ENCODE measurements at places on chromosomes 16 and 17. TPM values are rescaled to one million over a fixed set of nuclear protein-coding genes. Genes with fewer than 3 reads are reported as not detected.

GRCh38 chr17:2704031-2704889, 7.3 kb downstream of the CLUH start:
- H3K4me3 ChIP-seq, result no peak overlapping the region
- DNase-seq, result no peak
- no peaks in the 10 kb centered on the region for H3K27me3 ChIP-seq
- peaks cover 6% of the 10 kb centered on the region for H3K4me1 ChIP-seq
- no peak overlapping the region for H3K27ac ChIP-seq

GRCh38 chr17:57955183-57955931, at the start of gene CUEDC1:
CUEDC1 (minus strand) TSS chr17:57955412; CDS start chr17:57885564, 69,848 bp downstream.
- peak within 1 kb of the TSS; percentile 83 for H3K4me3 ChIP-seq
- peak within 1 kb of the TSS; percentile 93 for H3K27ac ChIP-seq
- peak; percentile 75 for DNase-seq
- peaks cover 16% of the 10 kb centered on the region for H3K4me1 ChIP-seq
- H3K27me3 ChIP-seq, result peaks cover 29% of the 10 kb centered on the region
- H3K36me3 ChIP-seq, result no peaks in the 10 kb centered on the region

- DNase-seq, result no peak
- H3K36me3 ChIP-seq, result peaks cover 4% of the 10 kb centered on the region
- H3K4me1 ChIP-seq, result no peaks in the 10 kb centered on the region
- H3K27me3 ChIP-seq, result no peaks in the 10 kb centered on the region
- no peak overlapping the region for H3K27ac ChIP-seq
Measured at GRCh38 chr17:75914643-75915267, 10.1 kb upstream of the MRPL38 start.

The EME1 gene
- 10.1 TPM for total RNA-seq

The CCL7 gene
- total RNA-seq, result not detected

The ADAM11 gene
- 1.4 TPM for total RNA-seq

DNA sequence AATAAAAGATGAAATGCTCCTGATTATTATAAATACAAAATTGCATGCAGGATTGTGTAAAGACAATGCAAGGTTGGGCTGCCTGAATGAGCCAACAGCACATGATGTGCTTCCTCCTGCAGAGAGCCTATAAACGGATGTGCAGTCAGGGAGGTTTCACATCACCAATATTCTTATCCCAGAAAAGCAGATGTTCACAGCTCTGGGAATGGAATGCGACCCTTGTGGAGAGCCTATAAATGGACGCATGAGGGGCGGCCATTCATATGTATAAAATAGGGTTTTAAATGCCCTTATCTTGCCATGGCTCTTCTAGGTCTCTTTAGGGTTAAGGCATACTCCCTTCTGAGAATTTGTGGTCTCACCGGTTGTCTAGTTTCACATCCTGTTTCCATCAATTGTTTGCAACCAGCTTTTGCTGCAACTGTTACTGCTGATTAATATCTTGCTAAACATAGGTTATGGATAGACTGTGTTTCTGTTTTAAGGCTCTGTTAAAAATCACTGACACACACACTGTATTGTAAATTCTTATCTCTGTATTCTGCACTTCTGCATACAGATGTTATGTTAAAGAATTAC, 31.9 kb downstream of the SLFN11 start:
- no peak overlapping the region for H3K27ac ChIP-seq
- peaks cover 49% of the 10 kb centered on the region for H3K27me3 ChIP-seq
- H3K4me3 ChIP-seq, result no peak overlapping the region

The SNTB2 gene
- 40.9 TPM for total RNA-seq

The TNFRSF13B gene
- total RNA-seq, result not detected

DNA sequence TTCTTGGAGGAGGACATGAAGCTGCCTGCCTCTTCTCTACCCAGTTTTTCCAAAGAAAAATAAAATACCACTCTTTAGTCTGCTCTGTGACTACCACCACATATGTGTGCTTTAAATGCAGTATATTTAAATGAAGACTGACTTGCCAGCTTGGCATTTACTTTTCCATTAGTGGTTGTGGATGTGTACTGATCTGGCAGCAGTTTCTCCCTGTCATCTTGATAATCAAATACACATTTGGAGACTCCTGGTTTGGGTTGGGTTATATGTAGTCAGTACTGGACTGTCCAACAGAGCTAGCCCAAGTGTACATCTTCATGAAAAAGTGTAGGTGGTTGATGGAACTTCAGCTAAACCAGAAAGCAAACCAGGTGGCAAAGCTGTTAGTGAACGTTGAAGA, 19.9 kb downstream of the COX10 start:
- H3K36me3 ChIP-seq, result peaks cover 4% of the 10 kb centered on the region
- H3K27me3 ChIP-seq, result no peaks in the 10 kb centered on the region
- peaks cover 30% of the 10 kb centered on the region for H3K4me1 ChIP-seq
- H3K4me3 ChIP-seq, result no peak overlapping the region
- no peak for DNase-seq
- H3K27ac ChIP-seq, result no peak overlapping the region

GRCh38 chr17:37564252-37564651, 45.0 kb downstream of the SYNRG start:
- H3K27ac ChIP-seq, result no peak overlapping the region
- no peaks in the 10 kb centered on the region for H3K4me1 ChIP-seq
- no peak overlapping the region for H3K4me3 ChIP-seq
- peaks cover 47% of the 10 kb centered on the region for H3K36me3 ChIP-seq

DNA sequence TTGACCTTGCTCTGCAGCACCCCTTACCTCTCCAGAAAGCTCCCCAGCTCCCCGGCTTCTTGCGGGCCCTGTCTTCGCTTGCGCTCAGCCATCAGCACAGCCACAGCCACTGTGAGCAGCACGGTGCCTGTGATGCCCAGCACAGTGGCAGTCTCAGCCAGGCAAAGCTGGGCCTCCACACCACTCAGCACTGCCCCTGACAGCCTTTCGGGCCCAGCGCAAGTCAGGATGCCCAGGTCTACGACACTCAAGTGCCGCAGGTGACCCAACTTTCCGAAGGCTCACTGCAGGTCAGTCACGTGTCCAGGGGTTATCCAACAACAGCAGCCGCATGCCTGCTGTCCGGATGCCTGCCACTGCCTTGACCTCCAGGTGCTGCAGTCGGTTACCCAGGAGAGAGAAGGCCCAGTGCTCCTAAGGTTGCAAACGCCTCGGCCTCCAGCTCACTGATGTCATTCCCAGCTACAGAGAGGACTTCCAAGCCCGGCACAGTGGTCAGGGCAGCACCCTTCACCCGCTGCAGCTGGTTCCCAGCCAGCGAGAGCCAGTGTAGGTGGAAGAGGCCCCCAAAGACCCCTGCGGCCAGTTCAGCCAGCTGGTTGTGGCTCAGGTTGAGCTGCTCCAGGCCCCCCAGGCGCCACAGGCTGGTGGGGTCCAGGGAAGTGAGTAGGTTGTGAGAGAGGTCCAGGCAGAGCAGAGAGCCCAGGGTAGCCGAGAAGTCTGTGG, 8.9 kb upstream of the TMEM101 start:
- no peak for DNase-seq
- H3K4me1 ChIP-seq, result peaks cover 3% of the 10 kb centered on the region
- H3K27ac ChIP-seq, result no peak overlapping the region
- H3K27me3 ChIP-seq, result no peaks in the 10 kb centered on the region

The ACAP1 gene
- not detected for total RNA-seq

The CHST6 gene
- 7.7 TPM for total RNA-seq

DNA sequence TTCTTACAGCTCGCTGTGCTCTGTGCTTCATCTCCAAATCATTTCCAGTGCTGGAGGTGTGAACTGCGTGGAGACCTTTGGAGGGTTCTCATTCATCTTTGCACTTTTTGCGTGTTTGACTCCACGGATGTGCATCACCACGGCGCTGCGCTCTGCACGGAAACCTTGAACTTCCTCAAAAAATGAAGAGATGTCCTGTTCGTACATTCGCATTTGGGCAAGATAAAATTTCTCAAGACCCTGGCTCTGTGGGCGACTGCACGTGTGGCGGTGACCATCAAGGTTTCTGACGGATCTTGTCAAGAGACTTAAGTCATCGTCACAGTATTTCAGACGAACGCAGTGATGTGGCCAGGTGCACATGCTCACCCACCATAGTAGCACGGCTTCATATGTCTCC, 10.3 kb upstream of the PVALEF start:
- no peaks in the 10 kb centered on the region for H3K4me1 ChIP-seq
- no peaks in the 10 kb centered on the region for H3K27me3 ChIP-seq
- H3K4me3 ChIP-seq, result no peak overlapping the region
- H3K27ac ChIP-seq, result no peak overlapping the region
- DNase-seq, result no peak

The SRSF1 gene
- total RNA-seq, result 319 TPM

The SLC12A3 gene
- total RNA-seq, result not detected

DNA sequence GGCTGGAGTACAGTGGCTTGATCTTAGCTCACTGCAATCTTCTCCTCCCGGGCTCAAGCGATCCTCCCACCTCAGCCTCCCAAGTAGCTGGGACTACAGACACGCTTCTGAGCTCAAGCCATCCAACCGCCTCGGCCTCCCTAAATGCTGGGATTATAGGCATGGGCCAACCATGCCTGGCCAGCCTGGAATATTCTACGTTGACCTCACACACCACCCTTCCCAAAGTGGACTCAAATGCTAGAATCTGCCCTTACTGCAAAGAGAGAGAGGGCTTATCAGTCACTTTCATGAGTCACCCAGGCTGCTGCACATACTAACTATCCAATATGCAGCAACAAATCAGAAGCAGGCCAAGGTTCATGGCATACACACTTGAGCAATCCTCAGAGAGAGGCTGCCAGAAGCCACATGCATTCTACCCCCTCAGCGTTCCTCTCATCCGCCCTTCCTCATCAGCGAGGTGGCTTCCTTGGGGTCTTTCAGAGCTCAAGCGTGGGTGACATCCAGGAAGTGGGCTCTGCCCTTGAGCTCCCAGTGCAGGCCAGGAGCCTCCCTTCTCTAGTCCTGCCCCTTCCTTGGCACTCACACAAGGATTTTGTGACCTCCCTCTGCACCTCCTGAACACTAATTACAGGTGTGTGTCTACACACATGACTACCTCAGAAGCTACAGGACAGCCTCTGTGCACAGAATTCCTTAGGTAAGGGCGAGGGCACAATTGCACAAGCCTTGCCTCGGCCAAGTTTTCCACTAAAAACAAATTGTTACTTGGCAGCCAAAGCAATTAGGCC, 24.8 kb upstream of the SIAH1 start:
- no peak overlapping the region for H3K27ac ChIP-seq
- no peaks in the 10 kb centered on the region for H3K36me3 ChIP-seq
- peaks cover 3% of the 10 kb centered on the region for H3K27me3 ChIP-seq
- H3K4me1 ChIP-seq, result peaks cover 12% of the 10 kb centered on the region
- no peak for DNase-seq
- H3K4me3 ChIP-seq, result no peak overlapping the region

DNA sequence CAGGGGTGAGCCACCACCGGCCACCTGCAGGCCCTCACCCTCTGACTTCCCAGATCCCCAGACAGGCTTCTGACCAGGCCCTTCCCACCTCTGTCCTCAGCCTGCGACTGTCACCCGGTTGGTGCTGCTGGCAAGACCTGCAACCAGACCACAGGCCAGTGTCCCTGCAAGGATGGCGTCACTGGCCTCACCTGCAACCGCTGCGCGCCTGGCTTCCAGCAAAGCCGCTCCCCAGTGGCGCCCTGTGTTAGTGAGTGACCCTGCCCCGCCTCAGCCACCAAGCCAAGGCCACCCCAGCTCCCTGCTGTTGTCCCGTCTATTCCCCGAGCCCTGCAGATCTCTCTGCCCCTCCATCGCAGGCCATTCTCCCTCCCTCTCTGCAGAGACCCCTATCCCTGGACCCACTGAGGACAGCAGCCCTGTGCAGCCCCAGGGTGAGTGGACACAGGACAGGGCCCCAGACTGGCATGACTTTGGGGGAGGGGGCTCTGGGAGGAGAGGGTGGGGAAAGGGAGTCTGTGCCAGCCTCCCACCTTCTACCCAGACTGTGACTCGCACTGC, 1.9 kb downstream of the NTN3 start:
- peak overlapping the region; percentile 67 for H3K4me3 ChIP-seq
- peaks cover 21% of the 10 kb centered on the region for H3K27me3 ChIP-seq
- no peak for DNase-seq

The CES5A gene
- not detected for total RNA-seq

DNA sequence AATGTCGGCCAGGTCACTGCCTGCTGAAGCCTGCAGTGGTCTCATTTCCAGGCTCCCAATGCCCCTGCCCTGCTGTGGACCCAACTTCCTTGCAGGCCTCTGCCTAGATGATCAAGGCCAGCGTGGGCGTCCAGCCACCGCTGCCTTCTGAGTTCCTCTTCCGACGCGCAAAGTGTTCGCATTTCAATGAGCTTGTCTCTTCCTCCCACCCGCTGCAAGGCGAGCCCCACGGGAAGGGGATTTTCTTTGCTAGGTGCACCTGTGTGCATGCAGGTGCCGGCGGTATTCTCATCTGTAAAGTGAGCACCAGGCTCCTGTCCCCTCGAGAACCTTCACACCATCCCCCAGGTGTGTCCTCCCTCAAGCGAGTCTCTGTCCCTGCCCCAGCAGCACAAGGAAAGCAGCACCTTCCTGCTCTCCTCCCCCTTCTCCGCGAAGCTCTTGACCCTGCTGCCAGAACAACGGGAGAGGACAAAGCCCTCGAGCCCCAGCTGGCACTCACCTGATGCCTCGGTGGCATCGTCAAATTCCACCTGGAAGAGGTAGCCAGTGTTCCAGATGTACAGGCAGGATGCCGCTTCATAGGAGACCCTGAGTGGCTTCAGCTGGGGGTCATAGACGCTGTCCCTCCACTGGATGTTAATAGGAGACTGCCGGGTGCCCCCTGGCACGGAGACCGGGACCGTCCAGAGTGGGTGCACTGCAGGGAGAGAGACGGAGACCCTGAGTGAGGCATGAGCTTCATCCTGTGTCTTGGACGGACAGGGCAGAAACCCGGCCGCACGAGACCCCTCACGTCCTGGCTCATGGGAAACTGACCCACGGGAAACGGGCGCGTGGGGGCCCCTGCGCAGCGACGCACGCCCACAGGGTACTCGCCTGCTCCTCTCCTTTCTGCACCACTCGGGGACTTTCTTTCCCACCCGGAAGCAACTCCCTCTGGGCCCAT, 9.8 kb downstream of the CA5A start:
- H3K27me3 ChIP-seq, result peaks cover 11% of the 10 kb centered on the region
- no peaks in the 10 kb centered on the region for H3K36me3 ChIP-seq
- no peak for DNase-seq
- peaks cover 4% of the 10 kb centered on the region for H3K4me1 ChIP-seq
- H3K4me3 ChIP-seq, result no peak overlapping the region
- H3K27ac ChIP-seq, result no peak overlapping the region

The EVPLL gene
- total RNA-seq, result not detected
